ENCODE measurements at places on chromosomes 2 and 18.

- no peak for DNase-seq
Observed at GRCh38 chr2:206915121-206915520, 24.2 kb upstream of the CPO start.

- DNase-seq = no peak
Observed at GRCh38 chr18:10114717-10115463, 201.1 kb downstream of the VAPA start.

DNA sequence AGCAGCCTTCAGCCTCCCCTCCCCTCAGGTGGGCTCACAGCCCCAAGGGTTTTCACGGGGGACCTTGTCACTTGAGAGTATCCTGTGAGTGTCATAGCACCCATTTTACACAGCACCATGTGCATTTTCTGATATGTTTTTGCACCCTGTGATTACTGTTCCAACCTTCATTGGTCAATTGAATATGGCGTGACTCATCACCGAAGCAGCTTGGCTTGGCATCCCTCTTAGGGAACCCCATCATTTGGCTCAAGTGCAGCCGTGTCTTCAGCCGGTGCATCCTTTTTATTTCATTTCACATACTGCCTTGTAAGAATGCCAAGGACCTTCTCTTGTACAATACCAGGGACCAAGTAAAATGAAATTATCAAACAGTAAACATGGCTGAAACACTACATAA is 57.6 kb downstream of the NPAS2 start:
- DNase-seq = no peak

- no peak for DNase-seq
Observed at GRCh38 chr2:240823449-240824336, 3.7 kb upstream of the KIF1A start.

- no peak for DNase-seq
Observed at GRCh38 chr2:67848551-67849285, 214.1 kb downstream of the C1D start.

- no peak for DNase-seq
Observed at GRCh38 chr2:85719609-85720240, 25.6 kb downstream of the GNLY start.

- no peak for DNase-seq
Observed at GRCh38 chr2:28717339-28717758, 34.3 kb upstream of the PPP1CB start.

DNA sequence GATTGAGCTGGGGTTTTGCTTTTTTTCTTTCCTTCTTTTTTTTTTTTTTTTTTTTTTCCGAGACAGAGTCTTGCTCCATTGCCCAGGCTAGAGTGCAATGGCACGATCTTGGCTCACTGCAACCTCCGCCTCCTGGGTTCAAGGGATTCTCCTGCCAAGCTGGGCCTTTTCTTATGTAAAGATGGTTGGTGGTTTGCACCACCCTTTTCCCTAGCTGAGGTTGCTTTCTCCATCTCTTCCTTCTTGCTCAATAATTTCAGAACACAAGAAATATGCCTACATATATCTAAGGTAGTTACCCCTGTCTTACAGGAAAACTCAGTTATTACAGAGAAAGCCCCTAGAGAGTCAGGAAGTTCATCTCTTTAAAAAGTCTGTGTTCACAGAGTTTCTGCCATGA is 7.0 kb downstream of the TTC39C start:
- no peak for DNase-seq

DNA sequence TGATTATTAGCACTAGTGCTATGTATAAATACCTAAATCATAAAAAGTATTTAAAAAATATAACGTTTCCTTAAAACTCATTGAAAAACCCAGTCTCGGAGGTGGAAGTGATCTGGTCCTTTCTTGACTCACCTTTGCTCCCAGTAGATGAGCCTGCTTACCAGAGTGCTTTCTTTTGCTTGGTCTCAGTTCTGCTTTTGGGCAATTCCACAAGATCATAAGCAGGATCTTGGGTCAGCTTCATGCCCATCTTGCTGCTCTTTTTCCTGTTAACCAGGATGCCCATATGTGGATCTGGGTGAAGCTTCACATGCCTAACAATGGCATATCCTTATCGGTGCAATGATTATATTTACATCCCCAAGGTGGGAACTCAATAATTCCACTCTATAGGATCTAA is 332.1 kb upstream of the FAM98A start:
- no peak for DNase-seq

DNA sequence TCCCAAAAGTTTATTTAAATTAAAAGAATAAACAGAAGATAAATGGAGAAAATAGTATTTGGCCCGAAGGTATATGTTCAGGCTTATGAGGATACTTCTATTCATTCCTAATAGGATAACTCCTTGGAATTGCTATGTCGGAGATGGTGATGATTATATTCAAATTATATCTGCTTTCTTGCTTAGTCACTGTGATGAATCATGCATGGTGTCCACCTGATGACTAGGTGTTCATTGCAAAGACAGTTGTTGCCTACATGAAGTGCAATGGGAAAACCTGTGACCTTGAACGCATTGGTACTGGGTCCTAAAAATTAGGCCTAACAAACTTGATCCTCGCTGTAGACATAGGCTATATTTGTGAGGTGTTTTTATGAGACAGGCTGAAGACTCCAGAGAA is 617.3 kb upstream of the ZEB2 start:
- no peak for DNase-seq

Measured in activated T-helper 1 cell treated with anti-CD3 and anti-CD28 coated beads, Interleukin-2, amount 50 U/mL, for 16 hours (primary cell).